ENCODE measurements at places on chromosomes 16 and 17.

- peak; percentile 57 for DNase-seq
Measured at GRCh38 chr17:4142107-4142900, 526 bp downstream of the ZZEF1 start.

DNA sequence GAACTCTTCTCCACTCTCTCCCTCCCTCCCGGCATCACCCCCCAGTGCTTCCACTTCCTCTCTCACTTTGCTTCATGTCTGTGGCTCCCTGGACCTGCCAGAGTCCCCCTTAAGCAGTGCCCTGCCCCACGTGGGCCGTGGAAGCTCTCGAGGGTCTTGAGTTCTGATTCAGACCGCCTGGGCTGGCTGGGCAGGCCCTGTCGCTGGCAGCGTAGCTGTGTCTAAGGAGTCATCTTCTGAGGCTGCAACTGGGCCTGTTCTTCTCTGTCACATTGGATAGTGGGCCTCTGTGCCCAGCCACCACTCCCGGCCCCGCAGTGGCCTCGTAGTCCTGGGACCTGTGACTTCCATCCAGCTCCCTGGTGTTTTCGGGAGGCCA lies 30.7 kb downstream of the MNT start:
- no peak for DNase-seq

- DNase-seq, result no peak
Measured at GRCh38 chr17:18040261-18040858, 1.2 kb downstream of the GID4 start.

GRCh38 chr17:58339755-58340404 lies 11.3 kb upstream of the TSPOAP1 start:
- DNase-seq, result no peak

DNA sequence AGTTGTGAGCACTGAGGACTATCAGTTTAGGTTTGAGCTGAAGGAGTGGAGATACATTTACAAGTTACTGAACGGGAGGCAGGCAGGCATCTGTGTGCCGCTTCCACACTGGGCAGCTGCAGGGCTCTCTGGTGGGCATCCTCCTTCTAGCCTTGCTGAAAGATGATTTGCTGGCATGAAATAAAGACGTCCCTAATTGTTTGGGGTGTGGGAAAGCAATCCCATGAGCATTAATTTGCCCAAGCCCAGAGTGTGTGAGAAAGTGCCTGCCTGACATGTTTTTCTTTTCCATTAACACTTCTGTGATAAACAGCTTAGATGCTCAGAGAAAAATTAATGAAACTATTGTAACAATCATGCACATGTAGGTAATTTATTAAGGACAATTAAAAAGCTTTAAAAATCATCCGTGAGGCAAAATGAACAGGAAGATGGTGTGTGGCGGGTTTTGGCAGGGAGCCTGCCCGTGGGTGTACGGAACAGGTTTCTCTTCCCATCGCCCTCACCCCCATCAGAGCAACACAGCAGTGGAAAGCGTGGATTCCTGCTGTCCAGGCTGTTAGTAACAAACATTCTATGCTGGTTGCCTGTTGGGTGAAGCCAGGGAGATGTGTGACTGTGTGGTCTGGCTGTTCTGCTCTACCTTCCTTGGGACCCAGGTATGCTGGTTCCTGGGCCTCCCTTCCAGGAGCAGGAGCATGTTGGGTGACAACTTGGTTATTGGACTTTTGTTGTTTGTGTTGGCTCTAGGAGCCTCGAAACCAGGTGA lies 191.9 kb downstream of the MSI2 start:
- no peak for DNase-seq

- no peak for DNase-seq
Measured at GRCh38 chr17:17305281-17305801, 2.2 kb downstream of the NT5M start.

DNA sequence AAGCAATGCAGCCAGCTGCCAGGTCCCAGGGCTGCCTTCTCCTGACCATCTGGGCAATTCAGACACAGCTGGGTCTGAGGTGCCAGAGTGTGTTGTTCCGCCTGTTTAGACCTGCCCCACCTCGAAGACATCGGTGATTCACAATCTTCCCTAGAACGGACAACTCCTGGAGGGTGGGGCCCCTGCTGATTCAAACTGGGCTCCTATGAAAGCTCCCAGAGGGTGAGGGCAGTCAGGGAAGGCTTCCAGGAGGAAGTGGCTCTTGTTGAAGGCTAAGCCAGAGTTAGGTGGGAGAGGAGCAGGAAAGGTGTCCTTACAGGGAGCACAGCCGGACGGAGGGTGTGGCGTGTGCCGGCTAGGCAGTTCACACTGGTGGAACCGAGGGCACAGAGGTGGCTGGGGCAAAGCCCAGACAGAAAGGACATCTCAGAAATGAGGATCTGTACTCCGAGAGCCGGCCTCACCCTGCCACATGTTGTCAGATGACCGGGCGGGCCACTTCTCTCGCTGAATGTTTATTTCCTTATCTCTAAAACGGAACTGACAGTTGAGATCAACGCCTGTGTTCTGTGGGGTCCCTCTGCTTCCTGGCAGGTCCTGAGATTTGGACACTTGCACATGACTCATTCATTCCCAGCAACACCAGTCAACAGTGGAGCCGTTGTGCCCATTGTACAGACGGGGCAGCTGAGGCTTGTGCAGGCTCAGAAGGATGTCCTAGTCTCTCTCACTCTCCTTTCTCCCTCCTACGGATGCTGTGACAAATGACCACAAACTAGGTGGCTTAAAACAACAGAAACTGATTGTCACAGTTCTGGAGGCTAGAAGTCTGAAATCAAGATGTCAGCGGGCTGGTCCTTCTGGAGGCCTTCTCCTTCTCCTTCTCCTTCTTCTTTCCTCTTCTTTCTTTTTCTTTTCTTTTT lies 26.9 kb upstream of the LITAF start:
- no peak for DNase-seq

- no peak for DNase-seq
Measured at GRCh38 chr17:72460711-72461110, 339.9 kb downstream of the SOX9 start.

DNA sequence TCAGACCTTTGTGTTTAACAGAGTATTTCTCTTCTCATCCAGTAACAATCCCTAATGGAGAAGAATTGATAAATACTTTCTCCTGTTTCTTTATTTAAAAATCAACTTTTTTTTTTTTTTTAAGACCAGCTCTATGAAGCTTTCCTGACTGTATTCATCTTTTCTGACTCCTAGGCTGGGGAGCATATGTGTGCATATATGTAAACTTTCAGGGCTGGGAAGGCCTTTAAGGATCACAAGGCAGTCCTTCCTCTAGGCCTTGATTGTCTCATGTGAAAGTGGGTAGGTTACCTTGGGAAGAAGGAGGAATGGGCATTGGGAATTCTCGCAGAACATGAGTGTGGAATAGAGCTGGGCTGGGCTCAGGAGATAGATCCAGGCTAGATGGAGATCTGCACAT lies 292.9 kb upstream of the SALL1 start:
- DNase-seq, result no peak

DNA sequence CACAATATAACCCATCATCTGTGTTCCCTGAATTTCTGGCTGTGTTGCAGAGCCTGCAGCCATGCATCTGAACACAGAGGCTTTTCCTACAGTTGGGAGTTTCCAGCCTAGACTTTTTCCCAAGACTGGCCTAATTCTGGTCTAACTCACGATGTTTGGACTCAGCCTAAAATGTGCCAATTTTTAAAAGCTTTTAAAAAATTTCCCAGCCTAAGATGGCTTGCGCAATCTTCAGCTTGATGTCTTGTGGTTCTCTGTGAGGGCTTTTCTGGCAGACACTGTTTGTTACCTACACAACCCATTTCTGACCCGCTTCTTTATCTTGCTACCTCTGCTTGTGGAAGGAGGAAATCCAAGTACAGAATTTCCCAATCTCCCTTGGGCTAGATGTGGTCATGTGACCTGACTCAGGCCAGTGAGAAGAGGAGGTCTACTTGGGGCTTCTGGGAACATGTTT lies 72.7 kb upstream of the GAS7 start:
- no peak for DNase-seq

GRCh38 chr17:50289991-50290702 lies 15.9 kb downstream of the TMEM92 start:
- DNase-seq, result peak; percentile 8

DNA sequence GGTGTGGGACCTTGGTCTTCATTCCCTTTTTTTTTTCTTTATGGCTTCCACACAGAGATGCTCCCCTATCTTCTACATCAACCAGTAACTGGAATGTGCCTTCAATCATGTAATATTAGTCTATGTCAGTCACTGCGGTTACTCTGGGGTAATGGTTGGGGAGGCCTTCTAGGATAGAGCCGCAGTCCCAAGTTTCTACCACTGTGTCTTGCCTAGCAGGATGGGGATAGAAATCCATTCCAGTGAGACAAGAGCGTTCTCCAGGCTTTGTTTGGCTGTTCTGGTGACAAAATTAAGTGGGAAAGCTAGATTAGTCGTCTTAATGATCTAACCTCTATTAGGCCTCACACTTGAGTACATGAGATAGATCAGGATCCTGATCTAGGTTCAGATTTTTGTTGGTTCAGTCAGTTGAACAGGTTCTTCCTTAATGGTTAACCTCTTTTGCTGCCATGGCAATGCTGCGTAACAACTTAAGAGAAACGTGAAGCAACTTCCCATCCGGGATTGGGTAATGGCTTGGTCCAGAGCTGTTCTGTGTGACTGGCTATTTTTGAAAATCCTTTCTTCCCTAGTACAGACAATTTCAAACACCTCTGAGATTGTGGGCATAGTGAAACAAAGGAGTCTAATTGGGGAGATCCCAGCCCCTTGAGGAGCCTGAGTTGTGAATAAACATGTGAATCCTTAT lies 8.7 kb downstream of the MSL1 start:
- no peak for DNase-seq

GRCh38 chr16:7405166-7405565 lies 72.5 kb downstream of the RBFOX1 start:
- DNase-seq, result peak; percentile 18

GRCh38 chr17:63500543-63501390 lies 22.4 kb upstream of the KCNH6 start:
- no peak for DNase-seq

DNA sequence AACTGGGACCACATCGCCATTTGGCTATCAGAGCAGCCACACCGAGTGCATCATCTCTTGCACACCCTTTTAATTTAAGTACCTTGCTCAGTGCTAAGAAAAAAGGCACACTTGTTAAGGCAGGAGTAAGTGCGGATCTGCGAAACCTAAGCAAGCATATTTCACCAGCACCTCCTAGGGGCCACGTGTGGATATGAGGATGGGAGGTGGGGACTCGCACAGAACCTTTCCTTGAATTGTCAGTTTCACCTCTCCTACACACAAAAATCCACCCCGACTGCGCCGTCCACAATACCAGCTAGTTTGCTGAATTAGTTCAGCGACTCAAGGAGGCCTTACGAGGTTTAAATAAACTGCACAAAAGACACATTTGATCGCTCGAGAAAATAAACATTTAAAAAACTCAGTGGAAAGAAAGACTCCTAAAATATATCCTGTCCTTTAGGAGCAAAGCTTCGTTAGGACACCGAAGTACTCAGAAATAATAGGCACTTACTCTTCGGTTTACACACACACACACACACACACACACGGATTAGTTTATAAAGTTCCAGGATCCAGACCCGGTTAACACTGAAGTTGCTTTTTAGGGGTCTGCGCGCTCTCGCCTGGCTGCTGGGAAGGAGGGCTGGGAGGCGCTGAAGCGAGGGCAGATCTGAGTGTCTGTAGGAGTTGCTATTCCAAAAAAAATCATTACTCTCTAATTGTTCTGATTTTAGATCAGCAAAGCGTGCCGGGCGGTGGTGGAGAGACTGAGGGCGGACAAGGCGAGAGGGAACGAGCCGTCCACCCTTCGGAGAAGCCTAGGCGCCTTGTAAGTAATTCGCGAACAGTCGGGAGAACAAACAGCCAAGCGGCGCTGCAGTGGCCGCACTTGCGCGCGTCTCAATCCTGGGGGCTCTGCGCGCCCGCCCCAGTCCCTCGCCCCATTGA lies 1.0 kb upstream of the KCNJ2 start:
- DNase-seq, result peak; percentile 42

DNA sequence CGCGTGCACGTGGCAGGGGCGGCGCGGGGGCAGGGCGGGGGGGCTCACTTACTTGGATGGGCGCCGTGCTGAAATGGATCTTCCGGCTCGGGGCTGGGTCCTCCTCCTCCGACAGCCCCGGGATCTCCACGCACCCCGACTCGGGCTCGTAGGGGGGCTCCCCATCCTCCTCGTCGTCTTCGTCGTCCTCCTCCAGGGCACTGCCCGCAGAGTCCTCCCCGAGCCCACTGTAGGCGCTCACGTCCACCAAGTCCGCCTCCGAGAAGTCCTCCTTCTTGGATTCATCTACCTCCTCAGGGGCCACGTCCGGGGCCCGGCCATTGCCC lies 1.4 kb downstream of the PPP1R9B start:
- no peak for DNase-seq

DNA sequence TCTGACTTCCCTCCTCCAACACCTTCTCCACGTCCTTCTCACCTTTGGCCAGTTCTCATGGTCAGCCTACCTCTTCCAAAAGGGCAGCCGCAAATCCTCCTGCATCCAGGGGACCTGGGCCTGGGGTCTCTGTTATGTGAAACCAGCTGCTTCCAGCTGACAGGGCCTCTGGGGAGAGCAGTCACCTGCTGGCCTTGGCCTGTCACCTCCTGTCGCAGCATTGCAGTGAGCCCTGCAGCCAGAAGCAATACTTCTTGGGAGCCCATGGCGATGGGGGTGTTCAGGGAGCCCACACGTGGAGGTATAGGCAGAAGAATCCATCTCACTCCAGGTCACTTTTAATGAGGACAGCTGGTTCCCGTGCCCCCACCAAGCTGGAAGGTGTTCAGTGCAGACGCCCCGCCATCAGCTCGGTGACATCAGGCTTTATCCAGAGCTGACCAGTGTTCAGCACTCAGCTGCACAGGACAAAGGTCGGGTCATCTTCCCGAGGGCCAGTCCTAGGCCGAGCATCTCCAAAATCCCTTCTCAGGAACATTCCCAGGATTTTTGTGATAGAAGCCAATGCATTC lies 1.7 kb upstream of the SLC47A2 start:
- no peak for DNase-seq

DNA sequence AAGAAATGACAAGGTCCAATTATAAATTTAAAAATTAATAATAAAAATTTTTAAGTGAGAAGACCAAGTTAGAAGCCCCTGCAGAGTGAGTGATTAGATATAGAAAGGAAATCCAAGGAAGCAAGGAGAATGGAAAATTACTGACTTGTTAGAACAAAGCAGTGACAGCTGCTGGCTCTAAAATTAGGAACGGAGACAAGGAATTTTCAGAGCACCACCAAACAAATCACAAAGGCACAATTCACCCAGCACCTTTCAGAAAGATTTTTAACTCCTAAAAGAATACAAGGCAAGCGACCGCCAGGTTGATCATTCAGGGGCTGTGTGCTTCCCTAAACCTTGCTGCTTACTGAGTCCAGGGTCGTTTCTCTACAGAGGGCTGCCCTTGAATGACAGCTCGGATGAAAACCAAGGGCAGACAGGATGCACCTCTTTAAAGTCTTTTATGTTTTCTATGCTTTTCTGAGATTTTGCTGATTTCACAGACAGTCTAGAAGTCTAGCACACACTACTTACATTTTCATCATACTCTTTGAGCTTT lies 45.4 kb upstream of the GINS3 start:
- no peak for DNase-seq

- no peak for DNase-seq
Measured at GRCh38 chr16:30755955-30756780, 5.7 kb downstream of the CFAP119 start.

- no peak for DNase-seq
Measured at GRCh38 chr17:64920026-64920418, 744 bp upstream of the LRRC37A3 start.
